ENCODE measurements at places on chromosomes 1 and 21. TPM values are rescaled to one million over a fixed set of nuclear protein-coding genes. Genes with fewer than 3 reads are reported as not detected.

The TSPAN2 gene
- total RNA-seq = 7.1 TPM

The OR2T2 gene
- total RNA-seq = not detected

The SPATA1 gene
- 2.7 TPM for total RNA-seq

The PCSK9 gene
- total RNA-seq = 26.1 TPM

The ELAPOR1 gene
- 0.48 TPM for total RNA-seq

The TMEM59 gene
- total RNA-seq = 112 TPM

The CFHR2 gene
- not detected for total RNA-seq

The GPATCH3 gene
- total RNA-seq = 21.3 TPM

The FOXO6 gene
- 1.9 TPM for total RNA-seq

The ARHGEF10L gene
- total RNA-seq = 10.6 TPM

The PRR9 gene
- not detected for total RNA-seq

Data from endodermal cell (in vitro differentiated cells).